Hematopoietic multipotent progenitor cell (in vitro differentiated cells): ENCODE measurements at places on chromosomes 13 and 19. TPM values are rescaled to one million over a fixed set of nuclear protein-coding genes. Genes with fewer than 3 reads are reported as not detected.

DNA sequence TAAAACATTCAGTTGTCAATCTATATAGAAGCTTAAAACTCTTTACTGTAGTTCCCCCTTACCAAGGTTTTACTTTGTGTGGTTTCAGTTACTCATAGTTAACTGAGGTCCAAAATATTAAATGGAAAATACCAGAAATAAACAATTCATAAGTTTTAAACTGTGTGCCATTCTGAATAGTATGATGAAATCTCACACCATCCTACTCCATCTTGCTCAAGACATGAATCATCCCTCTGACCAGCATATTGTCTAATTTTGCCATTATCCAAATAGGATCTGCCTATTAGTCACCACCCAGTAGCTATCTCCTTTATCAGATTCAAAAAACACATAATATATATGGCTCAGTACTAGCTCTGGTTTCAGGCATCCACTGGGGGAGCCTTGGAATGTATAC lies 22.4 kb downstream of the ZNF571 start:
- DNase-seq, result no peak

DNA sequence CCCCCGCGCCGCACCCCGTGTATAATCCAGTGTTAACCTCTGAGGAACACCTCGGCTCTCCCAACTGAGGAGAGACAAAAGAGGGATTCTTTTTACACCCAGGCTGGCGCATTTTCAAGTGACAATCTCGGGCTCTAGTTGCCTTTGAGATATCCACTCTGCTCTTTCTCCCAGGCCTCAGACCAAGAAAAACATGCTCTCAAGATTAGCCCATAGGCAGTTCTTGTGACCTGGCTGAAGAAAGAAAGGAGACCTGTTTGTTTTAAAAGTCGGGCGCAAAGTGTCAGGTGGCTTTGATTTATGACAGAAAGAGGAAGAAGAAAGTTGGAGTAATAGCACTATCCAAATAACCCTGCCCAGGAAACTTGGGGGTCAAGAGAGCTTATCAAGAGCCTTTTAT lies 27.3 kb downstream of the SHISA2 start:
- DNase-seq, result no peak

The ZNF799 gene
- 3.2 TPM for total RNA-seq

DNA sequence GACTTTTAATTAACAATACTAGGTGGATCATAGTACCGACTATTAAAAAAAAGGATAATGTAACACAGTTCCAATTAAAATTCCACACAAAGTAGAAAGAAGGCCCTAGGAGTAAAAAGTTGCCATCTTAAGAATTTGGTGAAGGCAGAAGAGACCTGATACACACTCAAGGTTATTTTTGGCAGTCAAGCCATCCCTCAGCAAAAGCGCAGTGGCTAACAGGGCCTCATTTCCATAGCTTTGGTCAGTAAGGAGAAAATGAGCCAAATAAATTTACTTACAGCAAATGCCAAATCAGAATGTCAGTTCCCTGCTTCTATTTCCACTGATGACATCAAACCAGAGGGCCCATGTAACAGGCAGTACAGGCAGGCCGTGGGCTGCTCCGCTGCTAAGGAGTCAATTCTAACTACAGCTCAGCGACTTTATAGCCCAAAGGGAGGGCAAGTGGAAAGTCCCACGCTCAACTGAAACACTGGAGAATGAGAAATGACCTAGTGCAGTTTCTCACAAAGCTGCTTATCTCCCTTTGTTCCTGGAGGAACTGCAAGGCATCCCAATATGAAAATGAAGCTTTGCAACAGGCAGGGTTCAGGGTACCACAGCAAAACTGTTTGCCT lies 6.3 kb downstream of the ARGLU1 start:
- DNase-seq, result peak; percentile 51

DNA sequence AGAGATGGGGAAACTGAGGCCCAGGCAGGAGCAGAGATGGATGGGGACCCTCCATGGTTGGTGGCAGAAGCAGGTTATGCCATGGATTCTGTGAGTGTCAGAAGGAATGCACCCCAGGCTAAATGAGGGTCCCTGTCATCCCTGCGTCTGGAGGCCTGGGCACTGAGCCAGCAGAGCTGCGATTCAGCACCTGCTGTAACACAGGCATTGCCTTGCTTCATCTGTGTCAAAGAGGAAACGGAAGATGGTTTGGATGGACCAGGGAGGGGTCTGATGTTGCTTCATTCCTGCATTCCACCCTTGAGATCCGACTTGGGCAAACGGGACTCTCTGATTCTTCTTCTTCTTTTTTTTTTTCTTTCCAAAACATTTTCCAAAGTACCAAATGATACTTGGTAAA lies 1.2 kb downstream of the C5AR1 start:
- no peak for DNase-seq

GRCh38 chr19:49939721-49940481 lies 10.6 kb upstream of the NUP62 start:
- DNase-seq, result no peak

The PNMA8B gene
- 0.81 TPM for total RNA-seq

DNA sequence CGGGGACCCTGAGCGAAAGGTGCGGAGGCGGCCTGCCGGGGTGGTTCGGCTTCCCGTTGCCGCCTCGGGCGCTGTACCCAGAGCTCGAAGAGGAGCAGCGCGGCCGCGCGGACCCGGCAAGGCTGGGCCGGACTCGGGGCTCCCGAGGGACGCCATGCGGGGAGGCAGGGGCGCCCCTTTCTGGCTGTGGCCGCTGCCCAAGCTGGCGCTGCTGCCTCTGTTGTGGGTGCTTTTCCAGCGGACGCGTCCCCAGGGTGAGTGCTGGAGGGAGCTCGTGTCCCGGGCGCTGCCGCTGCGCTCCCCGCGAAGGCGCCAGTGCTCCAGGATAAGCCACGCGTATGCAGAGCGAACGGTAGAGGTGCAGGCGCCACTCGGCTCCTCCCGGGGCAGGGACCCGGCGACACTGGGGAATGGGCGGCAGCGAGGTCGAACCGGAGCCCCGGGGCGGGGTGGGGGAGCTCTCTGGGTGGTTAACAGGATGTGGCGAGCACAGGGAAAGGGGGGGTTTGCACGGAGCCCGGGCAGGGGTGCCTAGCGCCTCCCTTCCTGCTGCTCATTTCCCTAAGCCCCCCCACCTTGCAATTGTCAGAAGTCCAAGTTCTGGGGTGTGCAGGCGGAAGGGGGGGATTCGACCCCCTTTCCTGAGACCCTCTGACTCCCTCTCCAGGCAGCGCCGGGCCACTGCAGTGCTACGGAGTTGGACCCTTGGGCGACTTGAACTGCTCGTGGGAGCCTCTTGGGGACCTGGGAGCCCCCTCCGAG lies at the start of gene IL27RA:
TSS of gene IL27RA (plus strand) at position 44 of the 762 bp plus-strand sequence. CDS start at position 155, 111 bp downstream.
- peak; percentile 91 for DNase-seq

DNA sequence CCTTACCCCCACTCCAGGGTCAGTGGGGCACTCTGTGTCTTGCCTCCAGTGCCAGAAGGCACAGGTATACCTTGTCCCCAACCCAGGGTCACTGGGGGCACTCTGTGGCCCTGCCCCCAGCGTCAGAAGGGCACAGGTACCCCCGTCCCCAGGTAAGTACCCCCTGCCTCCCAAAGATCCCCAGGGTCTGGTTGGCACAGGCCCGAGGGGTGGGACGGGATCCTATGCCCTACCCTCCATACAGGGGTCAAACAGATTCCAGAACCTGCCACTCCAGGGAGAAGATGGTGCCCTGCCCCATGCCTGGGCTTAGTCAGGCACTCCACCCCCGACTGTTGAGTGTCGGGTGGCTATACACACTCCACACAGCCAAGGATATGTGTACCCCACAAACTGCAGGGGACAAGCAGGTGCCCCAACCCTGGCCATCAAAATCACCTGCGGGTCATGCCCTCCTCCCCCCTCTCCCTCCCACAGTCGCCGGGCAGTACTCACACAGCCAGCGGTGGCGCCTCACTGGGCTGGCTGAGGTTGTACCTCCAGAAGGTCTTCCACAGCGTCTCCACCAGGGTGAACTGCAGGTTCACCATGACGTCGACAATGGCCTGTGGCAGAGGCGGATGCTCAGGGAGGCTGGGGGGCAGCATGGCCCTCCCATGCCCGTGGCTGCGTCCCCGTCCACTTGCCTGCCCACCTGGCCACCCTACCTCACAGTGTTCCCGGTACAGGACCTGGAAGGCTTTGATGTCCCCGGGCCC lies 13.8 kb downstream of the DCAF15 start:
- no peak for DNase-seq

The SHISA7 gene
- under 0.01 TPM for total RNA-seq

- peak; percentile 91 for DNase-seq
These were observed at the start of gene SLAIN1 for GRCh38 chr13:77697217-77698103. TSS of gene SLAIN1 (plus strand) at chr13:77697687. CDS start at chr13:77697914, 227 bp downstream.

The RDH8 gene
- not detected for total RNA-seq

The RNF225 gene
- total RNA-seq, result 0.81 TPM

DNA sequence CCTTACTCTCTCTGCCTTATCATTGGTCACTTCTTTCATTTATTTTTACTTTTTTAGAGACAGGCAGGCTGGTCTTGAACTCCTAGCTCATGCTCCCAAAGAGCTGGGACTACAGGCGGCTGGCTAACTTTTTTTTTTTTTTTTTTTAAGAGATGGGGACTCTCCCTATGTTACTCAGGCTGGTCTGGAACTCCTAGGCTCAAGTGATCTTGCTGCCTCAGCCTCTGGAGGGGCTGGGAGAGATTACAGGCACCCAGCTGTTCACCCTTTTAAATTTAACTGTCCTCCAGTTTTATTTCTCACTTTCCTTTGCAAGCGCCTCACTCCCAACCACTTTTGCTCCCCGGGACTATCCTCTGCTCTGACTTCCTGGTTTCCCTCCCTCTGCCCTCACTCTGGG lies 5.6 kb upstream of the CLDN10 start:
- no peak for DNase-seq

DNA sequence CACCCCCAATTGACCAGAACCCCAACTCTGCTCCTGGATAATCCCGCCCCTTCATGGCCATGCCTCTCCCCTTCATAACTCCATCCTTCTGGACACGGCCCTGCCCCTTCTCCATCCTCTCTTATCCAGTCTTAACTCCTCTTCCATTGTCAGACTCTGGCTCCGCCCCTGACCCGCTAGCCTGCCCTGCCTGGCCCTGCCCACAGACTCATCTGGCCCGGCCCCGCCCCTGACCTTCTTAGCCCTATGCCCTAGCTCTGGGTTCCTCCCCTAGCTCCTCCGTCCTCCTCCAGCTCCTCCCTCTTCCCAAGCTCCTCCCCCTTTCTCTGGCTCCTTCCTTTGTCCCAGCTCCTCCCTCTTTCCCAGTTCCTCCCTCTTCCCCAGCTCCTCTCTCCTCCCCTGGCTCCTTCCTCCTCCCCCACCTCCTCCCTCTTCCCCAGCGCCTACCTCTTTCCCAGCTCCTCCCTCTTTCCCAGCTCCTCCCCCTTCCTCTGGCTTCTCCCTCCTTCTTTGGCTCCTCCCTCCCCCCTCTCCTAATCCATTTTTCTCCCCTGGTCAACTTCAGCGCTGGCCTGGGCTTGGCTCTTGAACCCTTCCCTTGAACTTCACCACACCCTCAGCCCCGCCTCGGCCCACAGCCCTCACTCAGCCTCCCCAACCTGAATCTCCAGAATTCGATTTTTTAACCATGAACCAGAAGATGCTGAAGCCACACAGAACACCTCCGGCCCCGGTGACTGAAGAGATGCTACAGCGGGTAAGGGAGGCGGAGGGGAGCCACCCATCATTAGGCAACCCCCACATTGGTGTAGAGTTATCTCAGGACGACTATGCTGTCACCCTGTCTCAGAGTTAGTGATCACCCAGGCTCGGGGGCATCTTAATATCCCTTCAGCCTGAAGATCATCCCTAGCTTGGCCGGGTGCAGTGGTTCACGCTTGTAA lies 9.2 kb upstream of the ZNF358 start:
- no peak for DNase-seq

- no peak for DNase-seq
These were observed 566 bp downstream of the MPV17L2 start for GRCh38 chr19:18193388-18194180.

- DNase-seq, result no peak
These were observed 58.7 kb downstream of the DPF1 start for GRCh38 chr19:38165335-38165734.

DNA sequence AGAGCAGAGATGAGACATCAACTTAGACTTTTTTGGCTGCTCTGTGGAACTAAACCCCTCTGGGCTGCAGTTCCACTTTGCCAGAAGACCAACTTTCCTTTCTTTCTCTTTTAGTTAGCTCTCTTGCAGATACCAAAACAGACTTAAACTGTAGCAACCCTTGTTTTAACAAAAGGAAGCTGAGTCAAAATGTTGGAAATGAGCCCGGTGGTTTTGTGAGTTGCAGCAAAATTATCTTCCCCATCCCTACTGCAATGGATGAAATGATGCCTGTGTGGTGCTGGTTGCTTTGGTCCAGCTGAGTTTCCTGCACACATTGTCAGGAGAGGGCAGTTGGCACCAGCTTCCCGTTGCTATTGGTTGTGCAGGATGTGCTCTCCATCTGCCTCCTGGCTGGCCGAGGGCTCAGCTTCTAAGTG lies 115.3 kb downstream of the LRCH1 start:
- DNase-seq, result peak; percentile 86

The GNG7 gene
- 5.1 TPM for total RNA-seq

- no peak for DNase-seq
These were observed 128.2 kb downstream of the STOML3 start for GRCh38 chr13:38862443-38862842.

DNA sequence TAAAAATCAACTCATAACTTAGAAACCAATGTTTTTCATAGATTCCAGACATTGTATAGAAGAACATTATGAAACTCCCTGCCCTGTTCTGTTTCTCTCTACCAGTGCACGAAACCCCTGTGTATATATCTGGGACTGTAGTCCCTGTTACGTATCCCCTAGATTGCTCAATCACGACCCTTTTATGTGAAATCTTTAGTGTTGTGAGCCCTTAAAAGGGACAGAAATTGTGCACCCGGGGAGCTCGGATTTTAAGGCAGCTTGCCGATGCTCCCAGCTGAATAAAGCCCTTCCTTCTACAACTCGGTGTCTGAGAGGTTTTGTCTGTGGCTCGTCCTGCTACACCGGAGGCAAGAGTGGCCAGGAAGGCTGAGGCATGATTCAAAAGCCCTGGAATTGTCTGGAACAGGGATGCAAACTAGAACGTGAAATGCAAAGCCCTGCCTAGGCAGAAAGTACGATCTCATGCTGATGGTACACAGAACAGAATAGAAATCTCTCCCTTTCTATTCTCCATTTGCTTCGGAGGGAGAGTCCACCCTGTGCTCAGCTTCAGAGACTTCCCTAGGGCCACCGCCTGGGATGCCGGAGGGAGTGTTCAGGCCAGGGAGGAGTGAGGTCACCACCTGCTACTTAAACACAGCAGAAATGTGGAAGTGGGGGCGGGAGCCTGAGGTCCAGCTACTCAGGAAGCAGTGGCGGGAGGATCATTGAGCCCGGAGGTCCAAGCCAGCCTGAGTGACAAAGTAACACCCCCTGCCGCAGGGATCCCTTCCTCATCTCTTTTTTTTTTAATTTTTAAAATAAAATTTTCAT lies 758 bp upstream of the ZNF888 start:
- no peak for DNase-seq

GRCh38 chr13:70960841-70961443 lies 852.7 kb upstream of the KLHL1 start:
- DNase-seq, result peak; percentile 52

The KCTD4 gene
- total RNA-seq, result not detected

The N4BP2L2 gene
- 57.6 TPM for total RNA-seq

- DNase-seq, result no peak
These were observed 24.2 kb downstream of the TEX29 start for GRCh38 chr13:111344471-111345191.

GRCh38 chr19:44598355-44598754 lies 15.0 kb upstream of the IGSF23 start:
- no peak for DNase-seq
